ENCODE measurements at places on chromosomes 11 and 22.

DNA sequence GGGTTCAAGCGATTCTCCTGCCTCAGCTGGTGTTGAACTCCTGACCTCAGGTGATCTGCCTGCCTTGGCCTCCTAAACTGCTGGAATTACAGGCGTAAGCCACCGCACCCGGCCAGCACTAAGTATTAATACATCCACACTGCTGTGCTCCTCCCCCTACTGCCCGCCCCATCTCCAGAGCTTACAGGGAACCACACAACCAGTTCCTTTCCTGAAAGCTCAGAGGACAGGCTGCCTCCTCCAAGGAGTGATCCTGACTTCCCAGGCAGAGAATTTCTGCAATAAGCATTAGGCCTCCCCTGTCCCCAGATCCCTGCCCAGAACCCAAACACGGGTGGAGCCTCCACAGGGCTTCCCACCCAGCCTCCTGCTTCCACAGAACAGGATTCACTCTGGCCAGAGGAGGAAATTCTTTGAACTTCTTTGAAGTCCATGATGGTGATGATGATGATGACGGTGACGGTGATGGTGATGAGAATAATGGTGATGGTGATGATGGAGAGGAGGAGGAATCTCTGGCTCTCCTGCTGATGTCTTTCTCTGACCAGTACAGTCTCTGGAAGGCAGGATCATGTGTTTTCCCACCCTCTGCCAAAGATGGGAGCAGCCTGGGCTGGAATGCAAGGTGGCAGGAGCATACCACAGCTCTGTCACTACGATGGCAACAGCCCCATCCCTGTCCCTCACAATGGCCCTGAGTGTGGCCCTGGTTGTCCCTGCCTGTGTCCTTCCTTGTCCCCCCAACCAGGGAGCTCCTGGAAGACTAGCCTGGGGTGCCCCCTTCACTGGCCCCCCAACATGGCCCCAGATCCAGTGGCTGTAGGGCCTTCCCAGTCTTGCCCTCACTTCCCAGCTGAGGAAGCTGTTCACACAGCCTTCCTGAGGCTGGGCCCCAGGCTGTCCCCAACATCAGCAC lies 33.5 kb upstream of the CSNK1E start:
- peak; percentile 20 for DNase-seq

DNA sequence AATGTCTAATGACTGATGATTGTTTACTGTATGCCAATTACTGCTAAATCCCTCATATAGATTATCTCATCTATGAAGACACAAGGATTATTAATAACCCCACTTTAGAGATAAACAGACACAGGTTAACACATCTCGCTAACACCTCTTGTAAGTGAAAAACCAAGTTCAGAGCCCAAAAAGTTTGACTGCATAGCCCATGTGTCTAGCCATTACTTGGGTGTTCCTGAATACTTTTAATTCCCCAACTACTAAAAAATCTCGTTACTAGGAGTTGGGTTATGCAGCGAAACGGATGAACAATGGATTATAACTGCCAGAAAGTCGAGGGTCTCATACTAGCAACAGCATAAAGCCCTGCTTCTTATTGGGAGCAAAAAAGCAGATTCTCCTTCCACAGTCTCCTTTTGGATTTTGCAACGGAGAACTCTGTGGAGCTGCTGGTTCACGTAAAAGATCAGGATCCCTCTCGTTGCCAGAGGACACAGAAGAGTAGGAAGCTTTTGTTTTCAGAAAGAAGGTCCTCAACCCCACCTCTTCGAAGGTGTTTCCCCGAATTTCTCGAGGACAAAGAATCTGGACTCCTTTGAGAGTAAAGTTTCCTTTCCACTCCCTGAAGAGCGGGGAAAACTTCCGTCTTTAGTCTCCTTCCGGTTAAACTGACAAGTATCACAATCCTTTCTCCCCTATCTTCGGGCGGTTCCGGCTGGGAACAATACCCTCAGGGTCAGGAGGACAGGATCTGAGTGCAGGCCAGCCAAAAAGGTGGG lies 979 bp downstream of the ZBED5 start:
- DNase-seq: peak; percentile 54

DNA sequence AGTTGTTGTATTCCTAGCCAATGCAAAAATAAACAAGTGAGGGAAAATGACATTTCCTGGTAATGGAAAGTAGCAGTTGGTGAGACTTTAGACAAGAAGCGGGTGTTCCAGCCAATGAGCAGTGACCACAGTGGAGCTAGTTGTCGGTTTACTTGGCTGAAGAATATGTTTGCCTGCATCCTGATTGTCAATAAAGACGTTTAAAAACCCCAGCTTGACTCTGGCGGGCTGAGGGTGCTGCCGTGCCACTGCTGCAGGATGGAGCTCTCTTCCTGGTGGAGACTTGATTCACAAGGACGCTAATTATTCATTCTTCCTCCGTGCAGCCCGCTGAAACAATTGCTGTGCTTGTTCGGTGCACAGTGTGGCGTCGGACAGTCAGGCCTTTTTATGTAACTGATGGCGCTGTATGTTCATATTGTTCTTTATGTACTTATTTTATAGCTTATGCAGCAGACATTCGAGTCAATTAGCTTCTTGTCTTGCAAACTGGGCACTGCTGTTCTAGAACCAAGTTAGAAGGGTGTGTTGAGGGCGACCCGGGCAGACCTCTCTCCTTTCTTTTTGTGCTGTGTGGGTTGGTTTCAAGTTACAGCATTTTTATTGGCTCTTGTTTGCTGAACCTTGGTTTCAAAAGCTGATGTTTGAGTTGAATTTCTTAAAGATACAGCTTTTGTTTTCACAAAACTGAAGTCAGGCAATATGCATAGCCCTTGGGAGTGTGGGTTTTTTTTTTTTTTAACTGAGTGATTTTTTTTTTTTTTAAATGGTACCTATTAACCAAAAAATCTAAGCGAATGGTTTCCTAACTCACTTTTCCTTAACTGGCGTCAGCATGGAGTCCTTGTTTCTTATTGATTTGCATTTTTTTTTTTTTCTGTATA lies 153.9 kb downstream of the TEAD1 start:
- DNase-seq: peak; percentile 60

GRCh38 chr11:43404406-43404805 lies 45.7 kb downstream of the TTC17 start:
- no peak for DNase-seq

GRCh38 chr11:65310215-65310614 lies 4.5 kb upstream of the CDC42EP2 start:
- DNase-seq: no peak

DNA sequence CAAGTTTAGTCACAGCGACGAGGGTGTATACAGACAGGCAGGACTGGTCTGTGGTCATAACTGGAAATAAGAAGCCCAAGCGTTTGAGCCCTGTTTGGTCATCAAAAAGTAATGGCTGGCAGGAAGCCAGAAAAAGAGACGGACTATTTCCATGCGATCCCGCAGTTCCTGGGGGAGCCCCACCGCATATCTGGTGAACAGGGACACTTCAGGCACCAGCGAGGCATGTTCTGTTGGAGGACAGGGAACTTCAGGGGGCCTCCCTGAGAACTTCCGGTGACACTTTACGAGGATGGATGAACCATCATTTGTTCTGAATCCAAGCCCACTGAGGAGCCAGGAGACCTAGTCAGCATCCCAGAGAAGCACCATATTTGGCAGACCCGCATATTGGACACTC lies 29.7 kb upstream of the TRIM29 start:
- no peak for DNase-seq

Data from H7 (cell line).